Liver (tissue), 10 donors: ENCODE measurements at places on chromosomes 4 and X. TPM values are rescaled to one million over a fixed set of nuclear protein-coding genes. Genes with fewer than 3 reads are reported as not detected.

GRCh38 chrX:15745179-15745578 is 7.1 kb downstream of the CA5B start:
- DNase-seq: no peak

- DNase-seq: no peak
These were observed 64.4 kb downstream of the SH3KBP1 start for GRCh38 chrX:19823031-19823430.

DNA sequence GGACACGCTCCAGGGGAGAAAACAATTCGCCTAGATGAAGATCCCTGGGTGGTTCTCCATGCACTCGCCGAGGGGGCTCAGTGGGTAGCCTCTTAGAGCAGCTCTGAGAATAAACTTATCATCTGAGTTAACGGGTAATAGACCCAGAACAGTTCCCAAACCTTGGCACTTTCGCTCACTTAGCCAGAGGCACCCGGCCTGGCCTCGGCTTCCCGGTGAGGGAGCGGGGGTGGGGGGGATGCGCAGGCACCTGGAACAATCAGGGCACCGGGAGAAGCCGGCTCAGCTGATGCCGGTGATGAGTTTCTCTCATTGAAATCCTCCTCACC is 405 bp upstream of the ZAR1 start:
- DNase-seq: no peak

DNA sequence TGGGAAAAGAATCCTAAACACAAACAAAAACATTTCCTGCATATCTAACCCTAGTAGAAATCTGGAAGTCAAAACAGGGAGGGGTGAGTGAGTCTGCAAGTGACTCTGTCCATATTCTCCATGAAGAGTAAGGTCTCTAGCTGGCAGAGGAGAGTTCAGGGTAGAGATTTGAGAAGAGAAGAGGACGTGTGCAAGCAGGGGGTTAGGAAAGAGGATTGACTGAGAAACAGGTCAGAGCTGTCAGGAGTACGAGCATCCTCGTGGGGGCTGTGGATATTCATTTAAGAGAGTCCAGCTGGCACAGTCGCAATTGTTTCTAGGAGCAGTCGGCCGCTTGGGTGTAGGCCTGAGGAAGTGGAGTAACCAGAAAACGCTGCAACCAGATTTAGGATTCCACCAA is 27.9 kb downstream of the PROM1 start:
- DNase-seq: no peak

GRCh38 chrX:24668111-24668510 is 21.0 kb upstream of the PCYT1B start:
- DNase-seq: no peak

DNA sequence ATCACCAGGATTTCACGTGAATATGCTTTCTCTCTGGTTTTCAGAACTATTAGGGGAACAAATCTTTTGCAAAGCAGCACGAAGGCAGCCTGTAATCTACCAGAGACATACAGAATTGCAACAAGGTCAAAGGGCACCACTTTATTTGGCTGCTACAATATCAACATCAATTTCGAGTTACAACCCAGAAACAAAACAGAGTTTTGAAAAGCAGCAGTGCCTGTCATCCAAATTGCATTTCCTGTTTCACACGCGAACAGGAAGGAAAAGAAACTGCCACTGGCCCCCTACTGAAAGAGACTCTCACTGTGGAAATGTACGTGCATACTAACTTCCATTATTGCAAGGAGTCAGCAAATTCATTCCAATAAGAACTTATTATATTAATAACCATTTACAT is 17.1 kb upstream of the C1QTNF7 start:
- DNase-seq: no peak

GRCh38 chr4:139144911-139145551 is 32.0 kb downstream of the ELF2 start:
- no peak for DNase-seq

- no peak for DNase-seq
These were observed 87.8 kb downstream of the PLAC1 start for GRCh38 chrX:134570509-134570846.

DNA sequence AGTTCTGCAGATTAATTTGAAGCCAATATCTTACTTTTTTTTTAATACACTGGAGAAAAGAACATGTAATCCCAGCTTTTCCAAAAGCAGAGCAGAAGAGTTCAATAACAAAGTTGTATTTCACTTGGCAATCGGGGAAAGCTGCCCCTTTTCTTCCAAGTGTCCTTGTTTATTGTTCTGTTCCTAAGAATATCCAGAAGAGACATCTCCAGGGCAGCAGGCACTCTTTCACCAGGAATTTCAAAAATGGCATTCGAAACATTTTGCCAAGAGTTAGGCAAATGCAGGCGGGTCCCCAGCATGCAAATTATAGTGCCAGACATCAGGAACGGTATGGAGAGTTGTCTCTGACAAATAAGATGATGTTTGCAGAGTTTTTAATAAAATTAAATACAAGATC is 494.5 kb downstream of the BCOR start:
- DNase-seq: no peak

DNA sequence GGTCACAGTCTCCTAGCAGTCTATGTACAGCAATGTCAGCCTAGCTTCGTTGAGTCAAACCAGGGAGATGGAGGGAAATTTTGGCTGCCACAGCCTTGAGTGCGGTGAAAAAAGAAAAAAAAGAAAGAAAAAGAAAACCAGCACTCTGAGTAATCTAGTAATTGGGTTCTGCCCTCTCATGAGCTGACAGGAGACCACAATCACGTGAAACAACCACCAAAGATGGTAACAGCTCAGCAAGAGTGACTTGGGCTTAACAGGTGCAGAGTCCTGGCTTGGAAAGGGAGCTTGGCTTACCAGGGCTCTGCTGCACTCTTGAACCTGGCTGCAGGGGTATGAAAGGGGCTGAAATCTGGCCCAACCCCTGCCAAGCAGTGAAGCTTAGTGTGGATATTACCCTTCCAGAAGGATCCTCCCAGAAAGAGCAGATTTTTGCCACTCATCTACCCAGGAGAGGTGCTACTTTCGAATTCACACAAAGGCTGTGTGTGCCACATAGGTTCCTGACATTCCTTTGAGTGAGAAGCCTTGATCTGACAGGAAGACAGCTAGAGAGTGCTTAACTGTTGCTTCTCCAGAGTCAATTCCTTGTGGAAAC is 350.3 kb downstream of the PTTG2 start:
- no peak for DNase-seq

- DNase-seq: no peak
These were observed 127.8 kb downstream of the PHKA2 start for GRCh38 chrX:18855919-18856644.

GRCh38 chr4:67160394-67160793 is 384.9 kb downstream of the CENPC start:
- DNase-seq: no peak

GRCh38 chr4:99617374-99617773 is 40.3 kb downstream of the C4orf54 start:
- no peak for DNase-seq

DNA sequence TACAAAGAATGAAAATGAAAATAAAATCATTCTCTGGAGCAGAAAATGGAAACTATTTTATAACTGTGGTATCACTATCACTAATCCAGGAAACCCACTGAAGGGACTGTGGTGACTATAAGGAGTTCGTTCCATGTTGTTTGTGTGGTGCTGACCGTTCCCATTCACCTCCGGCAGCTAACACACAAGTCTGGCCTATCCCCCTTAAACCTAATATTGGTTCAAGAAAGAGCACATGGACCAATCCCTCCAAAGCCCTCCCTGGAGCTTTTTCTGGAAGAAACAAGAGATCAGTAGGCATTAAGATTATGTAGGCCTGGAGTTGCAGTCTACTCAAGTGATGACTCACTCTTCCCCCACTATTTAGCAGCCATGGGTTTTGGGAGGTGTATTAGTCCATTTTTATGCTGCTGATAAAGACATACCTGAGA is 25.9 kb upstream of the FAM241A start:
- no peak for DNase-seq

DNA sequence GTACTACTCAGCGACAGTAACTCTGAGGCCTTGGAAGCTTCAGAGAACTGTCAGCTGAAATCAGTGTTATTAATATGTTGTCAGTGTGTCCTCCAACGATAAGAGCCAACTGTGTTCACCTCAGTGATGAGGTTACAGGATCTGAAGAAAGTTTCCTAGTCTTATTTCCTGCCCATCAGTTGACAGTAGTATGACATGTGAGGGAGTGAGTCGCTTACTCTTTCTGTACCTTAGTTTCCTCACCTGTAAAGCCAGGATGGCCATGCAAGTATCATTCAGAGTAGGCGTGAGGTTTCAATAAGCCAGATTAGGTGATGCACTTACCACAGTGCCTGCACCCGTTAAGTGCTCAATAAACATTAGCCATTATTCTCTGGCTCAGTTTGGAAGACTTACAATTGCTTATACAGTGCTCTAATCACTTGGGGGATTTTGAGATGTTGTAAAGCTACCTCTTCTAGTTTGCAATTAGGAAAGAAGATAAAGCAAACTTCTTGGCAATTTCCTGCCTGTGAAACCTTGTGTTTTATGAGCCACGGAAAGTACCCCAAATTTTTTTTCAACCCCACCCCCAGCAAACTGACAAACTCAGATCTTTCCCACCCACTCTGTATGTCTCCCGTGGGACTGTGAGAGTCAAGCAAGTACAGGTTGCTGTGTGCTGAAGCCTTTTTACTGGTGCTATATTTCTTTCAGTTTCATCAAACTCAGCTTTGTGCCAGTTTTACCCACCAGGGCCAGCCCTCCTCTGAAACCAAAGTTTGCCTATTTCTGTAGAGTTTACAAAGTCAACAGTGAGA is 62.2 kb downstream of the ANXA3 start:
- no peak for DNase-seq

DNA sequence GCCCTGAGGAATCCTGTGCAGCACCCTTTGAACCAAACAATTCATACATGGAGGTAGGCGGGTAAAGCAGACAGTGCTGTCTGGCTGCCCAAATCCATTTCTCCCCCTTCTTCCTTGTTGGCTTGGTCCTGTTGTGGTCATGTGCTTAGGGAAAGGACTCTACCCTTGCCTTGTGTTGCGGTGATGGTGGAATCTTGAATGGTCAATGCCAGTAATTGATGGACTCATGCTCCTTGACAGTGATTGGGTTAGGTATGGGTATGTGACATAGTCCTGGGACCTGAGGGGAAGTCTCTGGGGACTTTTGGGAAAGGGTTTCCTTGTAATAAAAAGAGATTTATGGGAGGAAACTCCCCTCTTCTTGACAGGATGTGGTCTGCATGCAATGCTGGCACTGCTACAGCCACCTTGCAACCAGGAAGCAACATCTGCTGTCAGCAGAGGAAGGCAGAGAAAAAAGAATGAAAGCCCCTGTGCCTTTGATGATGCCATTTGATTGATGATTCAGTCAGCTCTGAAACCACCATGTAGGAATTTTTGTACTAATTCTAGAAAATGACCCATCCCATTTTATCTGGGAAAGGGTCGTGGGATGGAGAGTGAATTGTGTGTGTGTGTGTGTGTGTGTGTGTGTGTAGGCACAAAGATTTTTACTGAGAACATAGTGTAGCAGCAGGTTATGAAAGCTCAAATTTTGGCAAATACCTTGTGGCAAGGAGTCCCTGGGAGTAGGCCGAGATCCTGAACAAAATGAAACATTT is 30.0 kb upstream of the HUWE1 start:
- DNase-seq: no peak

DNA sequence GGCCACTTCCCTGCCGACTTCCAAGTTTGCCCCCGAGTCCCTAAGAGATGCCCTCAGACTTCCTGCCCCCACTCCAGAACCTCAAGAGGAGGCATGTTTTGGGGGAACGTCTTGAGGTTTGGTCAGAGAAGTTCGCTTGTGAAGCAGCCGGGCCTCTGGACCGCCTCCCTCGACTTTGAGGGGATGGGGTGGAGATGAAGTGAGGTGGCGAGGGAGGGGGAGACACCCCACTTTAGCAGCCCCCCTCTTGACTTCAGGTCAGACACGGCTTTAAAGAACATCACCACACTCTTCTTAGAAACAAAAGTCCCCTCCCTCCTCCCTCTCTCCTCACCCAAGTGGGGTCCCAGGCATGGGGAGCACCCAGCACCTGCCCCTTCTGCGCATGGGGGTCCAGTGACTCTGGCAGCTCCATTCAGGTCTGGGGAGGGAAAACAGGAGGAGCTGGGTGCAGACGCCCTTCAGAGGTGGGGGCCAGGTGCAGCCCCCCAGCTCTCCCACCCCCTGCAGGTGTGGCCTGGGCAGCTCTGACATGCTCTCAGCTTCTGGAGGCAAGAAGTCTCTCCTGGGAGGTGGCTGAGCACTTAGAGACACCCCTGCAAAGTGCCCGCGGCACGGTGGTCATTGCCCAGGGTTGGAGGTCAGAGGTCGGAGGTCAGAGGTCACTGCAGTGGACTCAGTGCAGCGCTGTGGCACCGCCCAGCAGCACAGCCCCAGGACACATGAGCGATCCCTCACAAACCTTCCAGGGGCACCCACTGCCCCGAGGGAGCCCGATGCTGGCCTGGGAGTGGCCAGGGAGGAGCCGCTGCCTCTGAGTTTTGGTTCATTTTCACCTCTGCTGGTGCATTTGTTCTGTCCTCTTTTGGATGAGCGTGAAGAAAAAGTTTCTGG is 108.8 kb downstream of the CPZ start:
- DNase-seq: no peak

DNA sequence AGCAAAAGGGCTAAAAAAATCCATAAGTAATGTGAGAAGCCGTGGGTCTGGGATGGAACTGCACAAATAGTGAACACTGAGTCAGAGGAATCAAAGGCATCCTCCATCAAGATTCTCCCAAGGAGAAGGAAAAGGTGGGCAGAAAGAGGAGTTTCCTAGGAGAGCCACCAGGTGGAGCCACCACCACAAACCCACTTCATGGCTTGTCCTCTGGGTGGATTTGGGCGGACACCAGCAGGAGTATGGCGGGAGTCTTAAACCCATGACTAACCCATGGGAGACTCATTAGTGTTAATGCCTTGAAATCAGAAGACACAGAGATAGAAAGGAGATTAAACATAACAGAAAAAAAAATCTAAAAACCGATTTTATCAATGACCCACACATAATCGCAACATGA is 147.7 kb downstream of the SH3KBP1 start:
- DNase-seq: peak; percentile 40

GRCh38 chr4:124974152-124974551 is 261.6 kb upstream of the ANKRD50 start:
- no peak for DNase-seq

Gene SORBS2
- polyA plus RNA-seq: 45.4 TPM

Gene TGIF2LX
- polyA plus RNA-seq: not detected

Gene HAND2
- polyA plus RNA-seq: 4.5 TPM

Gene CLNK
- 0.01 TPM for polyA plus RNA-seq

Gene FRMPD4
- polyA plus RNA-seq: 0.03 TPM

Gene LRCH2
- 0.07 TPM for polyA plus RNA-seq
